ENCODE measurements at places on chromosomes 7 and 10.

DNA sequence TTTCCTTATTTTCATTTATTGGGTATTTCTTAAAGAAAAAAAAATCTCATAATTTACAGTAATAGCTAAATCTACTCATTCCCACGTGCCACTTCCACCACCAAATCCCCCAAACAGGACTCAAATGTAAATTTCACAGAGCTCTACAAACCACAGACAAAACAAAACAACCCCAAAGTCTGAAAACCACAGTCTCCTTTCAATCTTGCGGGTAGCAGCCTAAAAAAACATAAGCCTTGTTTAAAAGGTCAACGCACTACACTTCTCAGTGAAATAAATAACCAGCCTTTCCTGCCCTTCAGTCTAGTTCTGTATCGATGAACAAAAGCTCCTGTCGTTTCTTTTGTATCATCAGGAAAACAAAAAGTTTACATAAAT, 121.8 kb upstream of the AFAP1L2 start:
- DNase-seq = no peak

DNA sequence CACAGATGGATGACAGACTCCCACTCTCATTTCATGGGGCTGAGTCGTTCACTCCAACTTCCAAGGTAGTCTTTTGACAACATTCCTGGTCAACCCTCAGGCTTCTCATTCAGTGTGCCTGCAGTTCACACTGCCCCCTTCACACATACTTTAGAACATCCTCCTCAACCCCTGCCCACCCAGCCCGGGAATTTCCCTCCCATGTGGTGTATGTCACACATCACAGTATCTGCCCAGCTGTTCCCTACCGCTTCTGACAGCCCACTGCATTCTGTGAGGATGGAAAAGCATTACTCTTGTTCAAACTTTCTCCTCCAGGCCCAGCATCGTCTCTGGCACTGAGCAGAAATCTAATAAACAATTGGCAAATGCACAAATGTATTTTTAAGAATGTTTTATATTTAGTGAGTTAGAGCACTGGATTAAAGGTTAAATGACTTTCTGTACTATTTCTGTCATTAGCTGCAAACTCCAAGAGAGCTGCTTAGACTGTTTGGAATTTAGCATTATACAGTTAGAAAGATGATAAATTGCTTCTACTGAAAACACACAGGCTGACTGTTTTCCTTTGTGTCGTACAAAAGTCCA, 110.4 kb downstream of the SFMBT2 start:
- peak; percentile 15 for DNase-seq

- DNase-seq = no peak
These were observed 2.4 kb downstream of the ZNF467 start for GRCh38 chr7:149770728-149771636.

DNA sequence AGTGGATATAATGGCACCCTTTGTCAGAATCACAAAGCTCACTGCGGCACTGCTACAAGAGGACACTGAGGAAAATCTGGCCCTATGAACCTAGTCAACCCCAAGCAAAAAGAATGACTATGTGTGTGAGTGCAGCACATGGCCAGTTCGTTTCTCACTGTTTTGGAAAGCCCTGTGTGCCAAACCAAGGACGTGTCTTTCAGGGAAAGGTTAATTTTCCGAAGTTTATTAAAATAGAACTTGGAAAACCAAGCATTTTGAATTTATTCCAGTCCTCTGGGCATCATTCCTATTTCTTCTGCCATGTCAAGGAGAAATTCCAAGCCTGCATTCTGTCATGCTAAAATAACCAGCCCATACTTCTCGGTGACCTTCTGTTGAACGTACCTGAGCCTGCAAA, 471.8 kb downstream of the PLXDC2 start:
- DNase-seq = no peak

DNA sequence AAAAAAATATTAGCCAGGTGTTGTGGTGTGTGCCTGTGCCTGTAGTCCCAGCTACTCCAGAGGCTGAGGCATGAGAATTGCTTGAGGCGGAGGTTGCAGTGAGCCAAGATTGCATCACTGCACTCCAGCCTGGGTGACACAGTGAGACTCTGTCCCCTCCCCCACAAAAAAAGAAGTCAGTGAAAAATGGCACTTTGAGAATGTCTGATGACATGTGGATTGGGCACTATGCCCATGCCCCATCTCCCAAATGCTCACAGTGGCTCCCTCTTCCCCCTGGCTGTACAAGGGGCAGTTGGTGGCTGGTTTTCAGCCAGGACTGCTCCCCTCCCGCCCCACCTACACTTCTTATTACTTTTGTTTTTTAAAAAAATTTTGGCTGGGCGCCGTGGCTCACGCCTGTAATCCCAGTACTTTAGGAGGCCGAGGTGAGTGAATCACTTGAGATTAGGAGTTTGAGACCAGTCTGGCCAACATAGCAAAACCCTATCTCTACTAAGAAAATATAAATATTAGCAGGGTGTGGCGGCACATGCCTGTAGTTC, 26.1 kb downstream of the IL15RA start:
- no peak for DNase-seq

GRCh38 chr10:505419-505818, 184.0 kb downstream of the DIP2C start:
- no peak for DNase-seq

- no peak for DNase-seq
These were observed 584.4 kb downstream of the INHBA start for GRCh38 chr7:41118486-41118885.

- DNase-seq = peak; percentile 33
These were observed 92.4 kb downstream of the KIF20B start for GRCh38 chr10:89793649-89794254.

- DNase-seq = no peak
These were observed 252.4 kb upstream of the GHITM start for GRCh38 chr10:83886871-83887270.

GRCh38 chr7:94907811-94908322, 473 bp downstream of the PPP1R9A start:
- no peak for DNase-seq

GRCh38 chr10:112986544-112987190, 36.6 kb downstream of the TCF7L2 start:
- peak; percentile 23 for DNase-seq

GRCh38 chr7:73703757-73704639, 15.5 kb downstream of the STX1A start:
- DNase-seq = peak; percentile 39

DNA sequence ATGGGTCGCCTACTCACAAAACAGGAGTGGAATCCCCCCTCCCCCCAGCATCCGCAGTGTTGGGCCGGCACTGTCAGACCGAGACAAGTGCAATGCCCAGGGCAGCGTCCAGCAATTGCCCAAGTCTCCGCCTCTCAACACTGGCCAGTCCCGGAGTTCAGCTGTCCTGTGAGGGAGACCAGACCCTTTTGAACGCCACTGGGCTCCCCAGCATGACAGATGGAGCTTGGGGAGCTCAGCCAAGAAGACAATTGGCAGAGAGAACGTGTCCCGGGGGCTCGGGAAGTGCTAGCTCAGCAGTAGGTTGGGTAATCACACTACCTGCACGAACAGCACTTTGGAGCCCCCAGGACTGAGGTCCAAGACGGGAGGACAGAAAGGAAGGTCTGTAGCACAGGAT, 4.7 kb downstream of the COPS6 start:
- DNase-seq = no peak

DNA sequence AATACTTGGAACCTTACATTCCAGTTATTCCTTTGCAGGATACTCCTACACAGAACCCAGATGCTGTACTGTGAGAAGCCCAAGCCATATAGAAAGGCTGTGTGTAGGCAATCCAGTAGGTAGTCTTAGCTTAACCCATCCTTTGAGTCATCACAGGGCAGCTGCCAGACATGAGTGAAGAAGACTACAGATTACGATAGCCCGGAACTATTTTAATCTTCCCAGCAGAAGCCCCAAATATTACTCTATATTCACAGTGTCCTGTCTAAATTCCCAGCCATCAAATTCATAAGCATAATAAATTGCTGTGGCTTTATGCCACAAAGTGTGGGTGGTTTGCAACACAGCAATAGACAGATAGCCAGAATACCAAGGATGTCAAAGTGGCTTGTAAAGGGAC, 474.1 kb upstream of the STEAP1 start:
- no peak for DNase-seq

GRCh38 chr10:53005612-53006345, 233.2 kb upstream of the MBL2 start:
- DNase-seq = no peak

GRCh38 chr10:44982114-44982460, 3.5 kb upstream of the DEPP1 start:
- DNase-seq = no peak

GRCh38 chr7:90824386-90825307, 228.5 kb downstream of the CDK14 start:
- DNase-seq = peak; percentile 98

DNA sequence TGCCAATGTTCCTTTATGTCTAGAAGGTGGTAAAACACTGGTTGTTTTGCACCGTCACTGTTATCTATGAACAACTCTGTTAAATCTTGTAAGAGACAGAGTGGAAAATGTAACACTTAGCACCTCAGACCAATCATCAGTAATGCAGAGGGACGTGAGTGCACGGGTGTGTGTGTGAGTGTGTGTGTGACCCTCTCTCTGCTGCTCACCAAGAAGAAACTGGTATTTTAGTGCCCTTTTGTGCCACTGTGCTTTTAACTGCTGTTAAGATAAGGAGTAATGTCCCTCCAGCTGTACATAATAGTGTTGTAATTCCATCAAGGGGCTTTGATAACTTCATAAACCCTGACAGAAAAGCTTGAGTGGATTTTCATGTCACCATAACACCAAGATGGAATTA, 130.1 kb downstream of the CREB5 start:
- no peak for DNase-seq

GRCh38 chr10:96310321-96310669, 6.1 kb downstream of the DNTT start:
- no peak for DNase-seq

DNA sequence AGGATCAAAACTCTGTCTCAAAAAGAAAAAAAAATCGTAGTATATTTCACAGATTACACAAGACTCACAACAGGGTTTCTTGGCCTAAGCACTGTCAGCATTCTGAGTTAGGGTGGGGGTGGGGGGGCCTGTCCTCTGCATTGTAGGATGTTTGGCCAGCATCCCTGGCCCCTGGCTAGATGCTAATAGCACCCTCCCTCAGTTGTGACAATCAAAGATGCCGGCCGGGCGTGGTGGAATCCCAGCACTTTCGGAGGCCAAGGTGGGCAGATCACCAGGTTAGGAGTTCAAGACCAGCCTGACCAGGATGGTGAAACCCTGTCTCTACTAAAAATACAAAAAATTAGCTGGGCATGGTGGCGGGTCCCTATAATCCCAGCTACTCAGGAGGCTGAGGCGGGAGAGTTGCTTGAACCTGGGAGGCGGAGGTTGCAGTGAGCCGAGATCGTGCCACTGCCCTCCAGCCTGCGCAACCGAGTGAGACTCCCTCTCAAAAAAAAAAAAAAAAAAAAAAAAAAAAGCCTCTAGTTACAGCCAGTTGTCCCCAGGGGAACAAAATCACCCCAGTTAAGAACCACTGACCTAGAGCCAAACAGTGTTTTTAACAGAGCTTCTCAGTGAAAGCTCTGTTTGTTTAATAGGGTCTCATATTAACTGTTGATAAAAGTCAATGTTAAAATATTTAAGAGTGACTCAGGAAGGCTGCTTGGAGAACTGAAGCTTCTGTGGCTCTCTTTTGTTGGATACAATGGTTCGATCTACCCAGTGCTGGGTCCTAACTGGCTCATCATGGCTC, 161.0 kb upstream of the FAM171A1 start:
- no peak for DNase-seq

Data from fibroblast of skin of left biceps (primary cell).